ENCODE measurements at places on chromosomes 3 and 15. TPM values are rescaled to one million over a fixed set of nuclear protein-coding genes. Genes with fewer than 3 reads are reported as not detected.

- no peak overlapping the region for H3K27ac ChIP-seq
- peaks cover 3% of the 10 kb centered on the region for H3K27me3 ChIP-seq
- no peak for DNase-seq
- no peaks in the 10 kb centered on the region for H3K4me1 ChIP-seq
Observed at GRCh38 chr3:37751016-37751415, 110.7 kb upstream of the CTDSPL start.

DNA sequence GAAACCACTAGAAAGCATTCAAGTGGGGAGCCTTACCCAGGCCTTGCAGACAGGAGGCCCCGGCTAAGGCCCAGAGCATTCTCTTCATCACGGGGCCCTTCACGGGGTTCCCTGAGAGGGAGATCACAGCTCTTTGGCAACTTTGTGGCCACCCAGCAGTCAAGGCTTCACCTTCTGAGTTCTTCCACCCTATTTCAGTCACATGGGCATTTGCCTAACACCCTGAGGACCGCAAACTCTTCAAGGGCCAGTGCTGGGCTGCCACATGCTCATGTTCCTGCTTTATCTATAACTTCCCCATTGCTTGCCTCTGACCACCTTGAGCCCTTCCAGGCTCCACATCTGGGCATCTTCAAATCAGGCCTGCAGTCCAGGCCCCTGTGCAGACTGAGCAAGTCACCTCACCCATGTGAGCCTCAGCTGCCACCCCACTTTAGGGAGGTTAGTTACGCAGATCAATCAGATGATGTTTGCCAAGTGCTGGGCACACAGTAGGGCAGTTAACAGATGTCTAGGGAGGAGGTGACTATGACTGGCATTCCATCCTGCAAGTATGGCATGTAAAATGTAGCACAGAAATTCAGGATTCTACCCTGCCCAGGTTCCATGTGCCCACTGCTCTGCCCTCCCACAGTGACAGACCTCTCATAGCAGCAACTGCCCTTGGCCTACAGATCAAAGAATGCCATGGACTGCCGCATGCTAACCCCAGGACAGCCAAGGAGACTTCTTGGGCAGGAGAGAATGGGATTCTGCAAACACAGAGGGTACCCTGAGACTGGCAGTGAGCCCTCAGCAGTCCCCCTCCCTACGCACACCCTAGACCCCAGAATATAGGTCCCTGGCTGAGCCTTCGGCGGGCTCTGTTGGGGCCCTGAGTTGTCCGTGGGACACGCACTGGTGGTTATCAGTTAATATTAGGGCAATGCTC is 37.6 kb upstream of the ZNF710 start:
- H3K4me1 ChIP-seq, result no peaks in the 10 kb centered on the region
- DNase-seq, result no peak
- no peak overlapping the region for H3K27ac ChIP-seq
- H3K4me3 ChIP-seq, result no peak overlapping the region

DNA sequence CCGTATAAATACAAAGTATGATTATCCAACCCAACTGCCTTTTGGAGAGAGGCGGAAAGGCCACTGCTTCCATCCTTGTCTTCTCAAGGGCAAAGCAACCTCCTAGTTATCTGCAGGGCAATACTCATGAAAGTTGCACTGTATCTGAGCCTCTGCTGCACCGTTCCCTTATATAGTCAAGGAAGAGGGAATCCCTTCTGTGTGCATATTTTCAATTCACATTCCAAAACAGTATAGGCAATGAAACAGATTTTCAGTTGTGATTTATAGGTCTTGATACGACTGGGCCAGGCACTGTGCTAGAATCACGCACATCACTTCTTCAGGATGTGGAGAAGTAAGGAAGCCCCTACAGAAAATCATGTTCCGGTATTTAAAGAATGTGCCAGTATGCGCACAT is 455.7 kb downstream of the FOXP1 start:
- H3K27ac ChIP-seq, result peak overlapping the region; percentile 47
- H3K4me3 ChIP-seq, result peak overlapping the region; percentile 99
- peaks cover 5% of the 10 kb centered on the region for H3K36me3 ChIP-seq
- H3K27me3 ChIP-seq, result no peaks in the 10 kb centered on the region
- no peak for DNase-seq
- H3K4me1 ChIP-seq, result peaks cover 67% of the 10 kb centered on the region

GRCh38 chr15:39445931-39446330 is 134.9 kb upstream of the THBS1 start:
- no peaks in the 10 kb centered on the region for H3K36me3 ChIP-seq
- DNase-seq, result no peak
- H3K27ac ChIP-seq, result no peak overlapping the region
- no peak overlapping the region for H3K4me3 ChIP-seq
- peaks cover 7% of the 10 kb centered on the region for H3K27me3 ChIP-seq

DNA sequence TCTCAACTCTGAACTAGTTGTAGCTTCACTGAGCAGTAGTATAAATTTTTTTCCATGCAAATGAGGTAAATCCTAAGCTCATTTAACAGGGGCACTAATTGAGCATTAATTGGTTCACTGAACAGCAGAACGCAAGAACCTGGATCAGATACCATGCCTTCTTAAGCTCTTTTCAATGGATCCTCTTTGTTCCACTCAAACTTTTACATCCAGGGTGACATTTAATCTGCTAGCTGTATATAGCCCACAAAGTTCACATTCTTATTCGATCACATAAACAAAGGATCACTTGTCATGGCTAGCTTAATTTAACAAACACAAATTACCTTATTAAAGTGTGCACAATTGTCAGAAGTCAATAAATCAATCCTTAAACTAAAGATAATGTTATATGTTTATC is 281.6 kb downstream of the CNTN6 start:
- no peaks in the 10 kb centered on the region for H3K36me3 ChIP-seq
- no peak overlapping the region for H3K27ac ChIP-seq
- H3K27me3 ChIP-seq, result no peaks in the 10 kb centered on the region
- no peak for DNase-seq
- H3K4me3 ChIP-seq, result no peak overlapping the region

The KBTBD8 gene
- 18.2 TPM for total RNA-seq

DNA sequence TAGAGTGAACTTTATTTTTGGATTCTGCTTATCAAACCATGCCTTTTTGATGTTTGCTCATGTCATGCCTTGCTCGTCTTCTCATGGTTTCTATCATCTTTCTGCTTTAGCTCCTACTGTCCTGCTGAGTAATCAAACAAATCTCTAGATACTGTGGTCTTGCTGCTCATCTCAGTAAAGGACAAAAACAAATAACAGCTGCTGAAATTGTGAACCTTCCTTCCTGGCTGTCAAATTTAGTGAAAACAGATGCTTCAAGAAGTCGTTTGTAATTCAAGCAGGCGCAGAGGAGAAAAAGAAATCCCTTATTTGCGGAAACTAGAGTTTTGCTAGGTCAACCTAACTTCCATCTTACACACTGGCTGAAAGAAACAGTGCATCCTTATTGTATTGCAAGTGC is 616.1 kb upstream of the ALCAM start:
- no peak overlapping the region for H3K4me3 ChIP-seq
- no peaks in the 10 kb centered on the region for H3K27me3 ChIP-seq
- H3K27ac ChIP-seq, result no peak overlapping the region
- no peak for DNase-seq

GRCh38 chr3:127120851-127121647 is 71.9 kb upstream of the PRR23E start:
- peaks cover 2% of the 10 kb centered on the region for H3K27me3 ChIP-seq
- no peak overlapping the region for H3K27ac ChIP-seq
- no peaks in the 10 kb centered on the region for H3K36me3 ChIP-seq
- DNase-seq, result no peak

The LSAMP gene
- total RNA-seq, result not detected

DNA sequence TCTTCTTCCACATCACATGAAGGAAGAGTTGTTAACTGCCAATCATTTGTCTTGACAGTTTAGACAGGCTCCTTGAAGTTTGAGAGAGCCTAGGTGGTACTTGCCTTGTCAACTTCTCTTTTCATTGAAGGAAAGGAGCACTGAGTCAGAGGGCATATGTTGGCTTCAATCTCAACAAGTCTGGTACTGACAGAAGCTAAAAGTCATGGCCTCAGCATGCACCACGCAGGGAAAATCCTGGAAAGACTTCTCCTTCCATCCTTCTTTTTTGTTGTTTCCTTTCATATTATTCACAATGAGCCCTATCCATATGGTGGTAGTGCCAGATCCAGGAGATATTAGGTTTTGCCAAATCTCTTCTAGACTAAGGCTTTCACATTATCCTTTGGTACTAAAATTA is 1272.5 kb downstream of the ROBO1 start:
- no peak overlapping the region for H3K27ac ChIP-seq
- H3K27me3 ChIP-seq, result no peaks in the 10 kb centered on the region
- no peaks in the 10 kb centered on the region for H3K4me1 ChIP-seq
- no peak overlapping the region for H3K4me3 ChIP-seq
- no peak for DNase-seq

DNA sequence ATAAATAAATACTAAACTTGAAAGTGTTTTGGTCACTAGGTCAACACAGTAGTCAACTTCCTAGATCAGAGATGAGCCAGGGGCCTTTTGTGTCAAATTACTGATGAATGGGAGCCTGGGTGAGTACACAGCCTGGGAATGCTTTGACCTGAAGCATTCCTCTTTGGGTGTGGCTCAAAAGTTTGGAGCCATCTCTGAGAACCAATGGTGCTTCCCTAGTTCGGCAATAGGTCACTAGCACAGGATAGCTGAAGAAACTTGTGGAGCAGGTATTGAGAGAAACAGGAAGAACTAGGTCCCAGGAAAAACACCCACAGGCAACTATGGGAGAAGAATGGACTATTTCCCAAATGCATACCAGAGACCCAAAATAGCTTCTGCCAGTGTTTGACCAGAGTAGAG is 56.6 kb upstream of the PLXND1 start:
- no peak overlapping the region for H3K27ac ChIP-seq
- DNase-seq, result no peak
- H3K27me3 ChIP-seq, result no peaks in the 10 kb centered on the region
- no peaks in the 10 kb centered on the region for H3K36me3 ChIP-seq
- peaks cover 2% of the 10 kb centered on the region for H3K4me1 ChIP-seq
- H3K4me3 ChIP-seq, result no peak overlapping the region

GRCh38 chr3:194960446-194961032 is 274.9 kb downstream of the FAM43A start:
- DNase-seq, result no peak
- H3K27me3 ChIP-seq, result no peaks in the 10 kb centered on the region
- no peak overlapping the region for H3K27ac ChIP-seq
- no peaks in the 10 kb centered on the region for H3K4me1 ChIP-seq

The LRRC2 gene
- total RNA-seq, result 2.4 TPM

The CPB1 gene
- total RNA-seq, result not detected

- peak; percentile 52 for DNase-seq
- H3K4me3 ChIP-seq, result no peak overlapping the region
- no peak overlapping the region for H3K27ac ChIP-seq
- H3K27me3 ChIP-seq, result no peaks in the 10 kb centered on the region
- H3K4me1 ChIP-seq, result no peaks in the 10 kb centered on the region
Observed at GRCh38 chr3:122754929-122755328, 38.7 kb downstream of the HSPBAP1 start.

DNA sequence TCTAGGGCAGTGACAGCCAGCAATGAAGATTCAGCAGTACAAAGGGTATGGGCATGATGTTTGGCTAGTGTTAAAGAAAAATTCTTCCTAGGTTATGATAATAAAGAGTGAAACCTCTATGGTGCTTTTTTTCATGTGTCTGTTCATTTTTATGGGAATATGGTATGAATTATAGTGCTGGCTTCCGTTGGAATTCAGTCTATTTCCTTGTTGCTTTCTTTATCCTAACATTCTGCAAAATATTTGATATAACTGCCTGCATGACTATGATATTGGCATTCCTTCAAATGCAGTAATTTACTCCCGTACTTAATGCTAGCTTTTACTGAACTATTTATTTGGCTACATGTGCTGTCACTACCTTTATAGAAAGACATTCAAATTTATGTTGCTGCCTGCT is 57.6 kb upstream of the ATP11B start:
- H3K27ac ChIP-seq, result no peak overlapping the region
- H3K4me1 ChIP-seq, result no peaks in the 10 kb centered on the region
- no peak overlapping the region for H3K4me3 ChIP-seq
- H3K27me3 ChIP-seq, result peaks cover 4% of the 10 kb centered on the region
- no peak for DNase-seq

GRCh38 chr15:71226536-71227455 is 111.5 kb downstream of the THSD4 start:
- H3K4me1 ChIP-seq, result no peaks in the 10 kb centered on the region
- no peaks in the 10 kb centered on the region for H3K36me3 ChIP-seq
- DNase-seq, result no peak
- H3K4me3 ChIP-seq, result no peak overlapping the region
- no peak overlapping the region for H3K27ac ChIP-seq
- H3K27me3 ChIP-seq, result no peaks in the 10 kb centered on the region

DNA sequence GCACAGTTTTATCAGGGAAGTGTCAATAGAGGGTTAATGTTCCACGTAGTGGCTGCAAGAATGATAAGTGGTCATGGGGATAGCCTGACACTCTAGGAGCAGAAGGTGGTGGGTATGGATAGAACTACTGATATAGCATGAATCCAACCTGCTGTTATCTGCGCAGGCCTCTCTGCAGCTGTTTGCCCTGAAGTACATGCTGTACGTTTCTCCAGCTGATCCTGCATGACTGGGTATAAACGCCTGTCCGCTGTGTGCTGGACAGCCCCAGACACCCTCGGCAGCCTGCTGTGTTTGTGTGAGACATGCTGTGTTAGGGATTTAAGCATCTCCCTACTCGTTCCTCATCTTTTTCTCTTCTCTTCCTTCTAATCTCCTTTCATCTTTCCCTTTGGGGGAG is 87.1 kb downstream of the LPP start:
- peaks cover 1% of the 10 kb centered on the region for H3K36me3 ChIP-seq
- no peaks in the 10 kb centered on the region for H3K4me1 ChIP-seq
- no peak overlapping the region for H3K4me3 ChIP-seq
- H3K27ac ChIP-seq, result no peak overlapping the region
- no peak for DNase-seq

GRCh38 chr15:73265536-73266153 is 103.1 kb downstream of the HCN4 start:
- no peaks in the 10 kb centered on the region for H3K36me3 ChIP-seq
- H3K4me3 ChIP-seq, result no peak overlapping the region
- no peak overlapping the region for H3K27ac ChIP-seq
- no peaks in the 10 kb centered on the region for H3K4me1 ChIP-seq

DNA sequence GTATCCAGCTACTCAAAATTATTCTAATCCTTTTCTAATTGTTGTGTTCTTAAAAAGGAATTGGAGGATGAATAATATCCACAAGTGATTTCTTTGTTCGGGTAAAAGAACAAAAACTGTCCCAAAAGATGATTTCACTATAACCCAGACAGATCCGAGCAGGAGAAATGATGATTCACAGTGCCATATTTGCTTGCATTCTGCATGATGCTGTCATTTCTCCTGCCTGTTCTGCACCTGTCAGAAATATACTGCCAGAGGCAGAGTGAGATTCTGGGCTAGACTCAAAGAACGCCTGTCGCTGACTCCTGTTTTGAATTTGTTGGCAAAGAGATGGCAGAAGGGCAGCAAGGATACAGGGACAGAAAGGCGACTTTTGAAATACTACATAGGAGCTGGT is 34.7 kb upstream of the SLC24A5 start:
- no peak overlapping the region for H3K4me3 ChIP-seq
- no peaks in the 10 kb centered on the region for H3K4me1 ChIP-seq
- no peak overlapping the region for H3K27ac ChIP-seq
- H3K36me3 ChIP-seq, result no peaks in the 10 kb centered on the region
- no peaks in the 10 kb centered on the region for H3K27me3 ChIP-seq

The PEAK1 gene
- total RNA-seq, result 9.6 TPM
